ENCODE measurements at places on chromosomes 6 and 20. TPM values are rescaled to one million over a fixed set of nuclear protein-coding genes. Genes with fewer than 3 reads are reported as not detected.

GRCh38 chr6:89828988-89829471, 650 bp upstream of the CASP8AP2 start:
- no peak for DNase-seq

- no peak for DNase-seq
These were observed 173.6 kb downstream of the SASH1 start for GRCh38 chr6:148516217-148516616.

DNA sequence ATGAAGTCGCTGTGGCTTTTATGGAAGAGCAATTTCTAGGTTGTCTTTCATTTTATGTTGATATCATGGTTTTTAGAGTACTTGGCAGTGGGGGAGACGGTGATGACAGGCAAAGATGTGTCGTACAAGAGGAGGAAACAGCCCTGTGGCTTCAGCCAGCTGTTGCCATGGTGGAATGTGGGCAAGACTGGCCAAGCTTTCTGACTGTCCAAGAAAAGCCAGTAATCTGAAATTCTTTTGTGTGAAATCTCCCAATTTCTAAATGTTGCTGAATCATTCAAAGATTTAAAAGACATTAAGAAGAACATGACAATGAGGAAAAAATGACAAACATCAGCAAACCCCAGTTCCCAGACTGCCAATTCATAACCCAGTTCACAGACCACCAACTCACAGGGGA, 23.1 kb downstream of the PFDN4 start:
- DNase-seq, result no peak

DNA sequence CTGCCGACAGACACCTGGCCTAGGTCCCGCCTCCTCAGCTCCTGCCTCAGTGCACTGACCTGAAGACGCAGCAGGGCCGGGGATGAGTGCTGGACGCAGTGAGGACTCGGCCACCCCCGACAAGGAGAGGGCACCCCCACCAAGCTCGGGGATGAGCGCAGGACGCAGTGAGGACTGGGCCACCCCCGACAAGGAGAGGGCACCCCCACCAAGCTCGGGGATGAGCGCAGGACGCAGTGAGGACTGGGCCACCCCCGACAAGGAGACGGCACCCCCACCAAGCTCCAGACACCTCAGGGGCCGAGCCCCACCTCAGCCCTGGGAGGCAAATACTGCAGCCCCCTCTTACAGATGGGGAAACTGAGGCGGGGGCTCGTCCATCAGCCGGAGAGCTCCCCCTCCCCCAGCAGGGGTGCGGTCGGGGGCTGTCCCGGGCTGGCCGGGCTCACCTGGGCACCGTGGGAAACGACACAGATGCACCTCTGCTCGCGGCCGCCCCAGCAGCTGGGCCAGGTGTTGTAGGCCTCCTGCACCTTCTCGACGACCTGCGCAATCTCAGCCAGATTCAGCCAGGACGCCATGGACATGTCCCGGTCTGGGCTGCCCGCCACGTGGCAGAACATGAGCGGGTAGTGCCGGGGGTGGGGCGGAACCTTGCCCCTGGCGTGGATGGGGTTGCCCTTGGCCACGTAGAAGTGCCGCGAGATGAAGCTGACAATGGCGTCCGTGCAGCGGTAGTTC, 7.5 kb downstream of the HELZ2 start:
- no peak for DNase-seq

- DNase-seq, result no peak
These were observed 101.0 kb downstream of the NRN1 start for GRCh38 chr6:5905431-5906339.

Gene SLC17A3
- total RNA-seq, result 29.5 TPM

DNA sequence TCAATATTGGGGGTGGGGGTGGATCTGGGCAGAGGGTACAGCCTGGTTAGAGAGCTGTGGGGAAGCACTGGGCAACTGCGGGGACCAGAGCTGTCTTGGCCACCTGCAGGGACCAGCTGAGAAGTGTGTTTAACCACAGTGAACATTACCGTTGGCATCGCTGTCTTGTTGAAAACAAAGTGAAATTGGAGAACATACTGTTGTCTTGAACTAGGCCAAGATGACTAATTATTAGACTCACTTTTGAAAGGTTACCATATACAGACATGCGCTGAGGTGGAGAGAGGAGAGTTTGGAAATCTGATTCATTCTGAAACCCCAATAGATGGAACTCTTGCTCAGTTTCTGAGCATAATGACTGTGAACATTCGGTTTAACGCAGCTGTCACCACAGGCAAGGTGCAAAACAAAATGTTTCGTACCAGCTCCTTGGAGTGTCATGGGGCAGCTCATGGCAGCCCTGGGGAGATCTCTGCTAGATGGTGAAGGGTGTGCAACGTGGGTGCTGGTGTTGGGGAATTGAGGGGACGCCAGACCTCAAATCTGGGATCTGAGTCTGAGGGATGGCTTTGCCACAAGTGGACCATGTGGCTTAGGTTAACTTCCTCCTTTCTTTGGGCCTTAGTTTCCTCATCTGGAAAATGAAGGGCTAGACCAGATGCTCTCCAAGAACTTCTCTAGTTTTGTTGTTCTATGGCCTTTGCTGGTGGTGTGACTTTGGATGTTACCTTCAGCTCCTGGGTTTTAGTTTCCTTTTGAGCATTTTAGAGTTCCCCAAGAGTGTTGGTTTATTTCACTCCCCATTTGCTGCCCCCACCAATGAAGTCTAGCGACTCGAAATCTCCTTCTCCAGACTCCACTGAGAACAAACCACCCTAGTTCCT, 24.6 kb upstream of the GTSF1L start:
- peak; percentile 32 for DNase-seq

- peak; percentile 78 for DNase-seq
These were observed 9.7 kb downstream of the TRIM31 start for GRCh38 chr6:30102970-30103871.

GRCh38 chr6:143253586-143253985, 192.9 kb downstream of the AIG1 start:
- no peak for DNase-seq

DNA sequence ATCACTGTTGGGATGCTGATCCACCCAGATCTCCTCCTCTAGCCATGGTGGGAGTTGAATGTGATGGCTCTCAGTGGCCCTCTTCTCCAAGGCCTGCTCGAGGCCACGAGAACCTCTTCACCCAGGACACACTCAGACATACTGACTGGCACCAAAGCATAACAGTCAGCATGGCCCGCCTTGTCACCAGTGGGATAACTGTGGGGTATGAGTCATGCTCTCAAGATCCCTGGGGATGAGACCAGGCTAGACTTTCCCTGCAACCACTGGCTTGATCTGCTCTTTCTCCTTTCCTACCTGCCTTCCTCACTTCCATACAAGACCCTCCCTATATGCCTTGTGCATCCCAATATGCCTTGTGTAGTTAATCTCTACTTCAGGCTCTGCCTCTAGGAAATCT, 66.8 kb downstream of the RIN2 start:
- DNase-seq, result no peak

Gene F13A1
- total RNA-seq, result not detected

DNA sequence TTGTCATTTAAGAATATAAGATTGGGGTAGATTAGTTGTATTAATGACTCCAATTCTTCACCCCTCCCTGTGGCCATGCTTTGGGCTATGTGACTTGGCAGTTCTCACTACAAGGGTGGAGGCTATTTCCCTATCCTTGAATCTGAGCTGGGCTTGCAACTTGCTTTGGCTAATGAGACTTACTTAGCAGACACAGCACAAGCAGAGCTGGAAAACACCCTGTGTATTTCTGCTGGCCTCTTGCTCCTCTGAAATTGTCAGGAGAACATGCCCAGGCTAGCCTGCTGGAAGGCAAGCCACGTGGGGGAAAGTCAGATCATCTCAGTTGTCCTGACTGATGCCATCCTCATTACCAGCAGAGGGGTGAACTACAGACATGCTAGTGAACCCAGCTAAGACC, 126.5 kb upstream of the HDGFL1 start:
- DNase-seq, result no peak

Gene CD40
- total RNA-seq, result 24.1 TPM

DNA sequence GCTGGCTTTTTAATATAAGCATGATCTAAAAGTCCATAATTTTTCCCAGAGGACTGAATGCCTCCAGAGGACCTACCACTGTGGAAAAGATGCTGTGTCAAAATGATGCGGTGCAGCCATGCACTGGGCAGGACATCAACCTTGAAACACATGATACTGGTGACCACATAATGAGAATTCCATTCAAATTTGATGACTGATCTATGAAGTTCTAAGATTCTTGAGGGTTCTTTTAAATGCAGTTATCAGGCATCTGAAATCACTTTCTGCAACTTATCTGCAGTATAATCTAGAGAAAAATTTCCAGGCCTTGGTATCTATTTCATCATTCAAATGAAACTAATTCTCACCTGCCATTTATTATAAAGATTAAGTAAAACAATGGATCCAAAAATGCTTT, 15.0 kb upstream of the MARCKS start:
- DNase-seq, result peak; percentile 54

GRCh38 chr6:14983599-14984518, 262.0 kb upstream of the JARID2 start:
- DNase-seq, result no peak

Gene TINAG
- 114 TPM for total RNA-seq

Gene NMBR
- not detected for total RNA-seq

Gene ZC2HC1B
- not detected for total RNA-seq

Gene TCF15
- not detected for total RNA-seq

- peak; percentile 29 for DNase-seq
These were observed 26.2 kb downstream of the CCDC167 start for GRCh38 chr6:37473364-37474095.

DNA sequence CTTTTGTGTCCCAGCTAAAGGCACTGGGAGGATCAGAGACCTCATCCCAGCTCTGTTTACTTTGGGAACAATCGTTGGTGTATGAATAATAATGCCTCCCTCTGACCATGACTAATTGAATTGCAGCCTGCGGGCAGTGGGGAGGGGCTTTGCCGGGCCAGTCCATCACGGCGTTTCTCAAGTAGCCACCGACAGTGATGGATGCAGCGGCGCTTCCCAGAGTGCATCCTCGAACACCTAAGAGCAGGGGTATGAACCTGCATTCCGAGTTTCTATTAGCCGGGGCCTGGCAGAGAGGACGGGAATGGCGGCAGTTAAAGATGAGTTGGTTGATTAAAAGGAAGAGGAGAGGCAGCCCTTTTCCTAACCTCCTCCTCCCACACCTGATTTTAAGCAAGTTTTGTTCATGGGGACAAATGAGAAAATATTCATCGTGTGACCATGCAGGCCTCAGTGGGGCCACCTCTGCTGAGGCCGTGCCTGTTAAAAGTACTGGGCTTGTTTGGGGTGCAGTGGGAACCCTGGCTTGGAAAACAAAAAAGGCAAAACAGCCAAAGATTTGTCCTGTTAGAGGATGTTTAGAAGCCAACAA, 154.1 kb downstream of the FOXA2 start:
- DNase-seq, result no peak

Gene SMPDL3A
- 16.5 TPM for total RNA-seq

- no peak for DNase-seq
These were observed 127.6 kb upstream of the DUSP22 start for GRCh38 chr6:164720-165119.

GRCh38 chr20:64103871-64104666, 3.3 kb downstream of the NPBWR2 start:
- DNase-seq, result no peak

DNA sequence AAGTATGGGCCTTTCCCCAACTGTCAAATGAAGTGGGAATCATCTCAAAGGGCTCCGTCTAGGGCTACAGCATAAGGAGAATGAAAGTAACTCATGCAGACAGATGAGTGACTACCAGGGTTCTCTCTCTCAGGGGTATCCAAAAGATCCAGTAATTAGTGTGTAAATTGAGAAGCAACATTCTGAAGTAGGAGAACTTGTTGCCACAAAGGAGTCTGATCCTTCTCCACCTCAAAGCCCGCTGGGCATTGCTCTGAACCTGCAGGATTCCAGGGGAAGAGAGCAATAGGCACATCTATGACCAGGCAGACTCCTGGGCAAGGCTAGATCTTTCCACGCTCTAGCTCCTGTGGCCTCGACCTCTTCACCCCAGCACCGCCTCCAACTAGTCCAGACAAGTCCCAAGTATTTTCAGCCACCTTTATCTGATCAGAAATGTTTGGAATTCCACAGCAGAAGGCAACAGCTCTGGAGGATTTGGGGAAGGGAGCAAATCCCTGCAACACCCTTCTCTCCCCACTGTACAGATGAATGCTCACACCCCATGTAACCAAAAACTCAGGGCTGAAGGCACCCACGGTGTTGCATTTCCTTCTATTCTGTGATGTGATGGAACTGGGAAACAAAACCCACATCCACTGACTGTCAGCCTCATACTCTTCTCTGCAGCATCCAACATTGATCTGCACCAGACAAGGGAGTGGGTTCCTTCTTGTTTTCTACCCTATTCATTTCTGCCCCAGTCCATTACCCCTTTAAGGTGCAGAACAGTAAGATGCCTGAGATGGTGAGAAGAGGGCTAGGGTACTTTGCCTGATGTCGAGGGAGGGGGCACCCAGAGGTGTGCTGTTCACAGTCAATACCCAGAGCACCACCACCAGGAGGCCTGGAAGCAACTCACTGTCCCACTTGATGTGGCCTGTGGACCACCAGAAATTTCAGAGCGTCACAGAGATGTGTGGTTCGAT, 41.0 kb downstream of the COX4I2 start:
- peak; percentile 80 for DNase-seq

Gene EFHC1
- 22.5 TPM for total RNA-seq

Gene GHRH
- not detected for total RNA-seq

- no peak for DNase-seq
These were observed 19.2 kb downstream of the TRAM2 start for GRCh38 chr6:52557389-52558265.

- DNase-seq, result no peak
These were observed 283.9 kb downstream of the FOXC1 start for GRCh38 chr6:1893470-1894130.

GRCh38 chr6:30902709-30903108, 5.3 kb upstream of the GTF2H4 start:
- DNase-seq, result no peak

DNA sequence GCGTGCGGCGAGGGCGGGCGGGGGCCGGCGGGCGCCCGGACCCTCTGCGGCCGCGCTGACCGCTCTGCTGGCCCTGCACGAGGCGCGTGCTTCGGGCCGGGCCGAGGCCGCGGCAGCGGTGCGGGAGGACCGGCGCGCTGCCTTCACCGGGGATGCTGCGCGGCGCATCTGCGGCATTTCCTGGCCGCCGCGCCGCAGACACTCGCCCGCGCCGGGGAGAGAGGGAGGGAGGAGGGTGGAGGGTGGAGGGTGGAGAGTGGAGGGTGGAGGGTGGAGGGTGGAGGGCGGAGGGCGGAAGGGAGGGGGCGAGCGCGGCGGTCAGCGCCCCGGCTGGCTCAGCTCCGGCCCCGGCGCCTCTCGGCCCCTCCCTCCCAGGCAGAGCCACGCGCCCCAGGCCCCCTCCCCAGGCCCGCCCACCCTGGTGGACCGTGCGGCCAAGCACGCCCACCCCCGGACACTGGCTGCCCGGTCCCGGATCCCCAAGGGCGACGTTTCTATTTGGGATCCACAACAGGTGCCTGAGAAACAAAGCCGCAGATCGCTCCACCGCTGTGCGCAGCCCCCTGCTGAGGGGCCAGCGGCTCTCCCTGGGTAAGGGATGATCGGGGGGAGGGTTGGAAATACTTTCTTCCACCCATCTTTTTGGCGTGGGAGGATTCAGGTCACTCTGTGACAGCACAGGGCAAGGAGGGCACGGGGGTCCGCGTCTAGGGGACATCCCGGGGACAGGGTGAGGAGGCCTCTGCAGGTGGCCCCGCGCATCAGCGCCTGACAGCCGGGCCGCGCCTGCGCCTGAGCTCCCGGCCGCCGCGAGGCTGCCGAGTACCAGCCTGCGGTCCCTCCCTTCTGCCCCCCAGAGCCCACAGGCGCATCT, 111.2 kb upstream of the BEND6 start:
- peak; percentile 95 for DNase-seq

Measured in Caki2 (cell line).